Stimulated activated CD4-positive, alpha-beta T cell treated with anti-CD3 and anti-CD28 coated beads, Interleukin-2, amount 100 ng/mL, for 48 hours (primary cell): ENCODE measurements at places on chromosomes 12 and 14.

- no peak for DNase-seq
Measured at GRCh38 chr14:99552021-99552553, 51.9 kb downstream of the CCDC85C start.

GRCh38 chr12:113778432-113779132, 187.5 kb downstream of the RBM19 start:
- no peak for DNase-seq

DNA sequence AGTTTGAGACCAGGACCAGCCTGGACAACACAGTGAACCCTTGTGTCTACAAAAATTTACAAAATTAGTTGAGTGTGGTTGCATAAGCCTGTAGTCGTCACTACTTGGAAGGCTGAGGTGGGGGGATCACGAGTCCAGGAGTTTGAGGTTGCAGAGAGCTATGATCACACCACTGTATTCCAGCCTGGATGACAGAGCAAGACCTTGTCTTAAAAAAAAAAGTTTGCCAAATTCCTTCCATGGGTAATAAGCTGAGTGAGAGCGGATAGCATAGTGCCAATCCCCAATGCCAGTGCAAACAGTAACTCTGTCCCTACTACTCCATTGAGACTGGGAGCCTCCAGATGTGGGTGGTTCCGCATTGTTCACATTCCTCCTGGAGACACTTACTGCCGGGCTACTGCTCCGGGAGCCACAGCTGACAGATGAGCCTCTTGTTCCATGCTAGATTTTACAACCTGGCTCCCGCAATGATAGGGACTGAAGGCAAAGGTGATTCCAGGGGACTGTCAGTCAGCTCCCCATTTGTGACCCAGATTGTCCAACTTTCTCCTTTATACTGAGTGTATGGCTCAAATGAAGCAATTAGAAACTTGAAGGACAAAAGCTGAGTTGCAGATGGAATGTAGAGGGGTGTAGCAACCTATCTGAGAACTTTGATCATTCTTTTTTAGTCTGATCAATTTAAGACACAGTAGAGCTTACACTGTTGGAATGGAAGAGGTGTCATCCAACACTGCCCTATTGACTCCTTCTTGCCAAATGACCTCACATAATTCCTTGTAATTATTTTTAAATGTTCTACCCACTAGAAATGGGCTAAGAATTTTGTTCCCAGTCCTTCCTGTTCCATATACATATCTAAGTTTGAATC, 13.4 kb upstream of the FRMD6 start:
- no peak for DNase-seq

DNA sequence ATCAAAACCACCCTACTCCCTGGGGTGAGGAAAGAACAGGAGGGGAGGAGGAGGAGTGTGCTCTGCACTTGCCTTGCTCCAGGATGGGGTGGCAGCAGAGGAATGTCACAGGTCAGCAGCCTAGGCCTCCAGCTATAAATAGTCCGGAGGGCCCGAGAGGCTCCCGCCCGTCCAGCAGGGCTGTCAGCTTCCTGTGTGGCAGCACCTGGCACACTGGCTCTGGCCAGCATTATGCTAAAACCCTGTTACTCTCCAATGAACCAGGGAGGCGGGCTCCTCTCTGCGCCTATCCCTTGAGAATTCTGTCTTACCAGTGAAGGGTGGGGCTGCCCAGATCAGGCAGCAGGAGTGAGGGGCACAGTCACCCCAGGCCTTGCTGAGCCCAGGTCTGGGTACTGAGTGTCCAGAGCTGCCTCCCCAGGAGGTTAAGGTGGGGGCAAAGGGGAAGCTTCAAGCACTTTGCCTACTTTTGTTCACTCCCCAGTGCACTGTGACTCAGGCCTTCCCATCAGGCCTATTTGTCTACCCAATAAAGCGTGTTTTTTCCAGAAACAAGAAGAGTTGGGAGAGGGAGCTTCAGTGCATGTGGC, 1.2 kb upstream of the COX14 start:
- DNase-seq = no peak

DNA sequence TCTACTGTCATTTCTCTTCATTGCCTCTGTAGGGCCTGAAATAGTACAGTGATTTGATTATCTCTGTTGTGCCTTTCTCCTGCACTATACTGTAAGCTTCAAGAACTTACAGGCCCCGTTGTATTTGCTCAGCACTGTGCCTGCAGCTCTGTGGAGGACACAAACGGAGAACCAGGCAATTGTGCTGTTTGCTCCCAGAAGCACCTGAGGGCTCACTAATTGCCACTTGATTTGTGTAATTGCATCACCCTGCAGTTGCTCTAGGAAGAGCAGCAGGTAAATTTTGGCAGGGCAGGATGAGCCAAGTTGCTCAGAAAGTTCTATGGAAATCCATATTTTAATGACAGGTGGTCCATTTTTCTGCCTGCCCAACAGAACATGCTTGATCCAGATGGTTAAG, 11.6 kb upstream of the KRT82 start:
- no peak for DNase-seq

GRCh38 chr14:32077081-32078022, at the start of gene ARHGAP5:
TSS of gene ARHGAP5 (plus strand) at chr14:32077304. CDS start at chr14:32090670, 13,366 bp downstream.
- peak; percentile 13 for DNase-seq

GRCh38 chr12:15842108-15842507, 40.1 kb upstream of the STRAP start:
- DNase-seq = no peak

GRCh38 chr14:38882533-38882932, 220.5 kb downstream of the SEC23A start:
- DNase-seq = no peak

- DNase-seq = no peak
Measured at GRCh38 chr12:48185181-48185919, 1.9 kb downstream of the CCDC184 start.

- DNase-seq = no peak
Measured at GRCh38 chr12:113852695-113853490, 113.2 kb downstream of the RBM19 start.

DNA sequence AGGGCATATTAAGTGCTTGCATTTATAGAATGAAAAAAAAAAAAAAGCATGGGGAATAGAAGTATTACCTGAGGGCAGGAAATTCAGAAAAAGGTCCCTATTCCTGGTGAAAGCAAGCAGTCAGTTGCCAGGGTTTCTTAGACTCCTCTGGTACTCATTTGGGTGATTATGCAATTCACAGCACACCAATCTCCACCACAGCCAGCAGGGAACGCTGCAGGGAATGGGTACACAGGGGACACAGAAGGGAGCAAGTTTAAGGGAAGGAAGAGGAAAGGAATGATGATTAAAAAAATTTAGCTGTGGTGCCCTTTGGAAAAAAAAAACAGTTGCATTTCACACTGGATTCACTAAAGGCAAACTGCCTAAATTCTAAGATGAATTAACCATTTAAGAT, 14.2 kb downstream of the BLTP3B start:
- DNase-seq = no peak

- no peak for DNase-seq
Measured at GRCh38 chr12:132028111-132028510, 78.4 kb downstream of the EP400 start.

GRCh38 chr12:55762646-55763045, 19.7 kb downstream of the GDF11 start:
- DNase-seq = no peak

DNA sequence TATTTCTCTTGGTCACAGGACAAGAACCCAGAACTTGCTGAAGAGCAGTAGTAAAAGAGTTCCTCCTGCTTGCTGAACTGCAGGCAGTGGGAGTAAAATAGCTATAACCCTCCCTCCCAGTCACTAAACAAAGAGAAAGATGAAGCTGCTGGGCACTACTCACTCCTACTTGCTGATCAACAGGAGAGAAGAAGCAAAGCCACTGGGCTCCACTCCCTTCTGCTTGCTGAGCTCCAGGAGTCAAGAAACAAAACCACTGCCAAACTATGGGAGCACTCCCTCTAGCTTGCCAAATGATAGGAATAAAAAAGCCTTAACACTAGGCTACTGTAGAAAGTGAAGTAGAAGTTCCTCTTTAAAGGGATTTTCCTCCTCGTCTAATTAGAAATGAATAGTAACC, 155.3 kb downstream of the RASSF9 start:
- no peak for DNase-seq

DNA sequence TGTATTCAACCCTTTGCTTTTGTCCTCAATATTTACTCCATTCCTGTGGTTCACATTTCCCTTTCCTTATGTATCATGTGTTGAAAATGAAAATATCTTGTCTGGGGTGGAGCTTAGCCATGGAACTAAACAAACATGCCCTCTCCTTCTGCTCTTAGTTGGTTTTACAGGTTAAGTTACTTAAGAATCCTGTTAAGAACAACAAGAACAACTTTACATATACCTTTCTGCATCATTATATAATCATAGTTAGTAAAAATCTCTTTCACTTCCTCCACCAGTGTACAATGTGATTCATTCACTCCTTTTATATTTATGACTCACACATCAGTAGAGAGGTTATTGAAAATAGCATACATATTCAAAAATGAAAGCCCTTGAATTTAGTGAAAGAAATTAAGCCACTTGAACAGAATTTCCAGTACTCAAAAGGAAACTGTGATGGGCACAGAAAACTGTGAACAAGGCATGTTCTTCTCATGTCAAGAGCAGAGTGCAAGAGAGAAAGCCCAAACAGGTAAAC, 307.7 kb downstream of the CCDC91 start:
- DNase-seq = no peak

- DNase-seq = no peak
Measured at GRCh38 chr12:105382771-105383622, 52.5 kb downstream of the C12orf75 start.

DNA sequence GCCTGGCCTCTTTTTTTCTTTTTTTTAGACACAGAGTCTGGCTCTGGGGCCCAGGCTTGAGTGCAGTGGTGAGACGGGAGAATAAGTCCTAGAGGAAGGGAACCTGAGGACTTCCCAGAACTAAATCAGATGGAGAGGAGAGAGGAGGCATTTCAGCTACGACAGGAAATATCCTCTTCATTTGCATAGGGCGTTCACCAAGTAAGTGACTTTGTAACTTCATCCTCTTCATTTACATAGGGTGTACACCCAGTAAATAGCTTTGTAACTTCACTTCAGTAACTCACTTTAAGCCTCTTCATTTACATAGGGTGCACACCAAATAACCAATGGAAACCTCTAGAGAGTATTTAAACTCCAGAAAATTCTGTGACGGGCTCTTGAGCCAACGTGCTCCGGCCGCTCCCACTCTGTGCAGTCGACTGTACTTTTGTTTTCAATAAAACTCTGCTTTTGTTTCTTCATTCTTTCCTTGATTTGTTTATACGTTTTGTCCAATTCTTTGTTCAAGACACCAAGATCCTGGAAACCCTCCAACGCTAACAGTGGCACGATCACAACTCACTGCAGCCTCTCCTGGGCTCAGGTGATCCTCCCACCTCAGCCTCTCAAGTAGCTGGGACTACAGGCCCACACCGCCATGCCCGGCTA, 21.4 kb upstream of the ANKRD9 start:
- DNase-seq = no peak

DNA sequence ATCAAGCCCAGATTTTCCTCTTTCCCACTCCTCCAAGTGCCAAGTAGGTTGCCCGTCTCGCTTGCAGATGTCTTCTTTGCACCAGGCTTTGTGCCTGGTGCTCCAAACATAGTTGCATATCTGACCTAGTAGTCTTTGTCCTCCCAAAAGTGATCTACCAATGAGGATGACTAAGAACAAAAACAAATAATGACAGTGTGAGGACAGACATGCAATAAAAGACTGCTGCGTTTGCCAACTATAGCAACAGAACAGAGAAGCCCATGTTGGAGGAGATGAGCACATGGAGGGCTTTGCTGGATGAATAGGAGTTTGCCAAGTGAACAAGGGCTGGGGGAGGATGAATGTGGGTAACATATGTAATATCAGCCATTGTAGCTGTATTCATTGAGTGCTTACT, 15.6 kb downstream of the DTX1 start:
- no peak for DNase-seq

DNA sequence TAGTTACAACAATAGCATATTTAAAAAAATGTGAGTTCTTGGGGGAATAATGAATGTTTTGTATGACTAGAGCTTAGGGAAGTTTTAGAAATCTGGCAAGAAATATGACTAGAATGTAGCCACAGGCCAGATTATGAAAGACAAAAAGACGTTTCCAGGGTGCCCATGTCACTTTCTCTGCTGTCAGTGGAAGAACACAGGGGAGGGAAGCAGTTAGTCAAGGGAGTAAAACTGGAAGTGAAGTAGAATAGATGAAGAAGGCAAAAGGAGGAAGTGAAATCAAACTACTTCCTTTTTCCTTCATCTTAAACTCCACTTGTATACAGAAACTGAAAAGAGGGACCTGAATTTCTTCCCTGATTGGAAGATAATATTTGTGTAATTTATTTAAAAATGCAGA, 81.2 kb upstream of the ATP2B1 start:
- no peak for DNase-seq

DNA sequence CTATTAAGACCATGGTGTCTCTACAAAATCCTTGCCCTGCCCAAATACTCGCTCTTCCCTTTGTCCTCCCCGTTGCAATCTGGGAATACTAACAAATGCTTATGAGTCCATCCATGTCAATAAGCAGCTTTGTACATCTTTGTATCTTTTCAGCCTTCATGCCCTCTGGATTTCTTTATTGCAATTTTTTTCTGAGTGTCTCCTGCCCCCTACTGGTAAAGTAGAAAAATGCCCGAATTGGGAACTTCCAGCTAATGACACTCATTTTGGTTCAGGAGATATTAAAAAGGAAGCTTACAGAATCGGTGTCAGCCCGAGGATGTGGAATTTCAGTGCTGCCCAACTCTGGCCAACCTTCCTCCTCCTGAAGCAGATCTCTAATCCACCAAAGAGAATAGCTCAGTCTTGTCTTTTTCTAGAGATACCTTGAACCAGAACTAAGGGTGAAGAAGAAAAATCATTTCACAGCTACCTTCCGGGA, 46.0 kb downstream of the SH2B3 start:
- no peak for DNase-seq

DNA sequence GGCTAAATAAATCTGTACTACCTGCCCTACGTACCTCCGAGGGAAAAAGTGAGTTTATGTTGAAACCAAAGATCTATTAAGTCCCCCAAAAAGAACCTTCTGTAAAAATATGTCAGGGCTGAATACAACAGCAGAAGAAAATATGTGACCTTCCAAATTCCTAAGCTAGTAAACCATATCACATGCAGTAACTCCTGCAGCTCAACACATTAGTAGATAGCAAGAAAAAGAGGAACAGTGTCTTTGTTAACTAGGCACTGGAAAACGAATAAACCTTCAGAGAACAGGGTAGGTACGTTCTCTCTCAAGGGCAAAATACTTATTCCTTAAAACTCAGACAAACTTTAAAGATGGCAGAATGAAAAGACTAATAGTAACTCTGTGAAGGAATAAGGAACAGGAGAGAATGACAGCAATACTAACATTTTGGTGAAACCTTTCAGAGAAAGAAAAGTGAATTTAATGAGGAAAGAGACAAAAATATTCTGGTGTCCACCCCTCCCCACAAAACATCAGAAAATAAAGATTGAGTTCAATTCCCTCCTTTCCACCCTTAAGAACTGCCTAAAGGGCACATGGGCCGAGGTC, 18.0 kb downstream of the CBX5 start:
- DNase-seq = no peak

DNA sequence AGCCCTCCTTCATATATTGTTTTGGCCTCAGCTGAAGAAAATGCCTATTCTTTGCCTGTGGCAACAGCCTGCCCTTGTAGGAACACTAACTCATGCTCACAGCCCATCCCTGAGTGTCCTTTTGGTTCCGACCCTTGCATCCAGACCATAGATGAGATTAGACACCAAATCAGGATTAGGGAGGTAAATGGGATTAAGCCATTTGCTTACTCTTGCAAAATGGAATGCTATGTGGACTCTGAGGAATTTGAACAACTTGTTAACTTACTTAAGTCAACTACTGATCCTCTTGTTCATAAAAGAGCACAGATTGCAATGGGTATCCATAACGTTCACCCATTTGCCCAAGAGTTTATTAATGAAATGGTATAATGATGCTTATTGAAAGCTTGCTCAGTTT, 27.3 kb downstream of the TSHR start:
- DNase-seq = no peak

- no peak for DNase-seq
Measured at GRCh38 chr12:46560089-46560488, 187.5 kb upstream of the SLC38A2 start.
